H1 (cell line): ENCODE measurements at places on chromosomes 1 and 21. TPM values are rescaled to one million over a fixed set of nuclear protein-coding genes. Genes with fewer than 3 reads are reported as not detected.

Gene ALG6
- total RNA-seq, result 25.1 and 26.8 TPM in 2 replicates

Gene TRABD2B
- total RNA-seq, result 3.4 and 3.5 TPM in 2 replicates

Gene ZMYM4
- total RNA-seq, result 81.2 and 81.3 TPM in 2 replicates

Gene DENND2C
- 4.1 and 5.5 TPM in 2 replicates for total RNA-seq

Gene YBX1
- 1,219 and 1,248 TPM in 2 replicates for total RNA-seq

Gene CAMK1G
- total RNA-seq, result 0.38 and 1.0 TPM in 2 replicates

DNA sequence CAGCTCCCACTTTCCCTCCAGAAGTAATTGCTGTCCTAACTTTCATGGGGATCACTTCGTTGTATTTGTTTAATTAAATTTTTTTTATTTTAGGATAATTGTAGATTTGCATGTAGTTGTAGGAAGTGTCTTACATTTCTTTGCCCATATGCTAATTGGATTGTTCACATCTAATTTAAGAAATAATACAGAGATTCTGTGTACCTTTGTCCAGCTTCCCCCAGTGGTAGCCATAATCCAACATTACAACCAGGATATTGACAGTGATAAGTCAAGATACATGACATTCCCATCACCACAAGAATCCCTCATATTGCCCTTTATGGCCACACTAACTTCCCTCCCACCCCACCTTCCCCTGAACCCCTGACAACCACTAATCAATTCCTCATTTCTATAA lies 136.6 kb downstream of the PRDM2 start:
- H3K4me1 ChIP-seq, result no peaks in the 10 kb centered on the region
- H3K27me3 ChIP-seq, result no peaks in the 10 kb centered on the region
- H3K36me3 ChIP-seq, result no peaks in the 10 kb centered on the region
- H3K27ac ChIP-seq, result no peak overlapping the region
- DNase-seq, result no peak
- H3K4me3 ChIP-seq, result no peak overlapping the region

- H3K27ac ChIP-seq, result no peak overlapping the region
- no peaks in the 10 kb centered on the region for H3K36me3 ChIP-seq
- H3K4me3 ChIP-seq, result no peak overlapping the region
- DNase-seq, result no peak
These were observed 30.3 kb upstream of the PLCH2 start for GRCh38 chr1:2445823-2446215.

- no peak overlapping the region for H3K4me3 ChIP-seq
- no peak overlapping the region for H3K27ac ChIP-seq
- no peaks in the 10 kb centered on the region for H3K27me3 ChIP-seq
- no peak for DNase-seq
- H3K4me1 ChIP-seq, result peaks cover 34% of the 10 kb centered on the region
- no peaks in the 10 kb centered on the region for H3K36me3 ChIP-seq
These were observed 33.2 kb downstream of the SSBP3 start for GRCh38 chr1:54372978-54373377.

- peaks cover 13% of the 10 kb centered on the region for H3K4me1 ChIP-seq
- no peak overlapping the region for H3K27ac ChIP-seq
- DNase-seq, result no peak
- H3K27me3 ChIP-seq, result no peaks in the 10 kb centered on the region
- no peaks in the 10 kb centered on the region for H3K36me3 ChIP-seq
- no peak overlapping the region for H3K4me3 ChIP-seq
These were observed 152.8 kb upstream of the UBE2U start for GRCh38 chr1:64050601-64051000.

DNA sequence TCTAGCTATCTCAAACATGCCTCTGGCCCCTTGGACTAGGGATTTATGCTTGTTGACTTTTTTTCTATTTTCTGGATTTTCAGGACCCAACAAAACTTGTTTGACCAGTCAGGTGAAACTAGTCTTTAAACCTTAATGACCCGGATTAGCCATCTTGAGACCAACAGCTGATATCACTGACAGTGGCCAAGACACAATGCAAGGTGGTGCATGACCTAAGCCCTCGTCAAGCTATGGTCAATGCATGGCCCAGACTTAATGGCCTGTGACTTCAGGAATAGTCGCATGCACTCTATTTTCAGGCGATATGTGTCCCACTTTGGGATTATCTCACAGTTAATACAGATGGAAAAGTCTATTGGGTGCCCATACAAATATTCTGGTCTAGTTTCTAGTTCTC lies 190.4 kb downstream of the ZBTB18 start:
- H3K4me3 ChIP-seq, result no peak overlapping the region
- H3K27ac ChIP-seq, result no peak overlapping the region
- H3K27me3 ChIP-seq, result no peaks in the 10 kb centered on the region
